Inflammatory macrophage treated with lipopolysaccharide for 4 hours (primary cell): ENCODE measurements at places on chromosomes 6 and 20.

- DNase-seq, result no peak
Measured at GRCh38 chr6:148307405-148307804, 35.2 kb upstream of the SASH1 start.

DNA sequence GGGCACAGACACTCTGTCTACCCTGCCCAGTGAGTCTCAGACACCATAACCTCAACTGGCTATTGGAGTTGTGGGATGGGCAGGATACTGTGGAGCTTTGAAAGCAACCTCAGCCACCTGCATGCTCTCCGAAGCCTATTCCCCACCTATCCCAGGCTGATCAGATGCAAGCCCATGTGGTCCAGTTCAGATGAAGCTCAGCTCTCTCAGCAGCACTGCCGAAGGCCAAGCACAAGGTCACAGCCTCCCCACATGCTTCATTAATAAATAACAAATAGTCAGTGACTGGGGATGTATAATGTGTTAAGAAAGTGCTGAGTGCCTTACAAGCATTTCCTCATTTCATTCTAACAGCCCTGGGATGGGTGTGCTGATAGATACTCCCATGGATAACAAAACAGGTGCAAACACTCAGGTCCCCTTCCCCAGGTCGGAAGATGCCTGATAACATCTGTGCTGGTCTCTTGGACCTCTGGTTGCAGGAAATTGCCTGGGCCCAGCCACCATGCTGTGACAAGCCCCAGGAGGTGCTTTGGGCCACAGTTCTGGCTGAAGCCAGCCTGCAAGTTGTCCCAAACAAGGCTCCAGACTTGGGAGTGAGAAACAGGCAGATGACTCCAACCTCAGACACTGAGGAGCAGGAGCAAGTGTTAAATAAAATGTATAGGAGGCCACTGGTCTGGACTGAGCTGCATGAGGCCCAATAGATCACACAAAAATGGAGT is 3.7 kb downstream of the ACSS1 start:
- no peak for DNase-seq

DNA sequence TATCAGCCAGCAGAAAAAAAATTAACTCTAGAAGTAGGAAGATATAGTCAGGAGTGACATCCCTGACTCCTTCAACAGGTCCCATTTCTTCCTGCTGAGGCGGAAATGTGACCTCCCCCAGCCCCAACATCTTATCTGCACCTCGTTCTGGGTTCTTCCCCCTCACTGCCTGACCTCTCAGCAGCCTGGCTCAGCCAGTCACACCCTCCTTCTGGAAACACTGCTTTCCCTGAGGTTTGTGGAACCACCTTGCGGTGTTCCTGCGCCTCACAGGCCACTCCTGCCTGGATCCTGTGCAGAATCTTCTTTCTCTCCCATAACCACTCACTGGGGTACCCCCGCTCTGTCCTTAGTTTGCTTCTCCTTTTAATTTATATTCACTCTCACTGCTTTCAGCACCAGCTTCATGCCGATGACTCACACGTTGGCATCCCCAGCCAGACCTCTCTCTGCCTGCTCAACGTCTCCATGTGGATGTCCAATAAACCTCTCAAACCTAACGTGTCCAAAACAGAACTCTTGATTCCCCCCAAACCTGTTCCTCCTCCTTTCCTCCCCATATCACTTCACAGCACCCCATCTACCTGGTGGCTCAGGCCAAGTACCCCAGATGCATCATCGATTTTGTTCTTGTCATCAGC is 222.8 kb upstream of the PLN start:
- no peak for DNase-seq

- no peak for DNase-seq
Measured at GRCh38 chr6:14210077-14210476, 92.5 kb downstream of the CD83 start.

- DNase-seq, result peak; percentile 38
Measured at GRCh38 chr20:62025394-62025793, 40.3 kb downstream of the TAF4 start.
